GOT3 (cell line): ENCODE measurements at places on chromosomes 11 and 22.

- DNase-seq = no peak
These were observed 22.2 kb upstream of the CTSD start for GRCh38 chr11:1785749-1786413.

DNA sequence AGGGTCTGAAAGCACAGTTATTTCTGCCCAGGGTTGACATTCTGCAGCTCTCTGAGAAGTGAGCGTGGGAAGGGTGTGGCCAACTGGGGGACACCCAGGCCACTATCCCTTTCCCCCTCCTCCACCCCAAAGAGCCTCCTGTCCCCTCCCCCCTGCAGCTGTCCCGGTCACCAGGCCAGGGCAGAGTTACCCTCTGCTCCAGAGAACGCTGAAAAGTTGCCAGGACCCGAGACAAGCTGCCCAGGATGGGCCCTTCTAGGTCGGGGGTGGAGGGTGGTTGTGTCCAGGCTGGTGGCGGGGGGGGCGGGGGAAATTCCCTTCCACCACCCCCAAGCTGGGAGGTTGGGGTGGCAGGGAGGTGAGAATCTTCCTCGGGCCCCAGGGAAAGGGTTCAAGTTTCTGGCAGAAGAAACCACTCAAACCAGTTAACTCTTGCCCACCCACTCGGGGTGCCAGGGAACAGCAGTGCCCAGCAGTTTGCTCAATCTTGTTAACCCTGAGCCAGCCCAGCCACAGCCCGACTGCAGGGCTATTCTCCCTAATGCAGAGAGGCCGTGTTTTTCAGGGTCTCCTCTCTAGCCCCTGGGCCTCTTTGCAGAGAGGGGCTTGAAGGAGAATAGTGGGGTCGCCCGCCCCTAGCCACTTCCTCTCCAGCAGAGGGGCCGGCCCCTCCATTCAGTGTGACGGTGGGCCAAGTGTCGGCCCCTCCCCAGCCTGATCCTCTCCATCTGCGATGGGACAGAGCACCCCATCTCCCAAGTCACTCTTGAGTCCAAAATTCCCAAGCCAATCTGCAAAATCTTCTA lies 697 bp downstream of the LGALS1 start:
- no peak for DNase-seq

GRCh38 chr11:68335683-68336082 lies 23.3 kb downstream of the LRP5 start:
- no peak for DNase-seq

DNA sequence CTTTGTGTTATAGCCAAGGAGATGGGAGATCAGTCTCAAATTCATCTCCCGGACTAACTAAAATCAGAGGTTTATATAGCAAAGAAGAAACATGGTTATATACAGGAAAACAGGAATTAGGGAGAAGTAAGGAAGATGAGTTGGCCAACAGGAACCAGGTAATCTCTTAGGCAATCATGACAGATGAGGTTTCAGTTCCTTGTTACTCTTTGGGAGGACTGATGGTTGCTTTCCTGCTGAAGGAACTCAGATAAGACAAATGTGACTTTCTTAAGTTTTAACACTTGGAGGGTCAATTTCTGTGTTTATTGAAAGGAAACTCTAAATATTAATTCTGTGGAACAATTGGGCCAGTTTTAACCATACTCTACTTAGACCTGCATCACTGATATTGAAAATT lies 1072.0 kb upstream of the CNTN5 start:
- DNase-seq = no peak

DNA sequence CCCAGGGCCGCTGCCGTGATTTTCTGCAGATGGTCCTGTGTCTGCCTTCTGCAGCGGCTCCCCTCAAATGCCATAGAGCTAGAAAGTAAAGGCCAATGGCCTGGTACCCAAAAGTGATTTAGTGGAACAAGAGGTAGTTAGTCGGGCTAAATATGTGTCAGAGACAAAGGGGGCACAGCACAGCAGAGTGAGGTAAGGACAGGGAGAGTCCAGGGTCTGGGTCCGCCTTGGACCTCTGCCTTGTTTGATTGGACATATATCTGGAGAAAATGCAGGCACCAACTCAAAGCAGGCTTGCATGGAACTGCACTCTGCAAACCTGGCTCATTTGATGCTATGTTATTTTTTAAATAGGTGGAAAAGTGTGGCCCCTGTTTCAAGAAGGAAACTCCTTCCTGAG lies 249.6 kb upstream of the B3GAT1 start:
- DNase-seq = no peak
